ENCODE measurements at places on chromosomes 5 and 9. TPM values are rescaled to one million over a fixed set of nuclear protein-coding genes. Genes with fewer than 3 reads are reported as not detected.

Gene PLPPR1
- 4.6 TPM for total RNA-seq

Gene ADAMTS19
- 34.6 TPM for total RNA-seq

Gene ZNF189
- 16.0 TPM for total RNA-seq

Gene KLF9
- total RNA-seq, result 0.09 TPM

Gene CER1
- total RNA-seq, result 694 TPM

- no peak overlapping the region for H3K4me3 ChIP-seq
- no peak for DNase-seq
- H3K4me1 ChIP-seq, result no peaks in the 10 kb centered on the region
- no peaks in the 10 kb centered on the region for H3K27me3 ChIP-seq
- no peak overlapping the region for H3K27ac ChIP-seq
Measured at GRCh38 chr5:130747556-130747955, 417.5 kb downstream of the HINT1 start.

DNA sequence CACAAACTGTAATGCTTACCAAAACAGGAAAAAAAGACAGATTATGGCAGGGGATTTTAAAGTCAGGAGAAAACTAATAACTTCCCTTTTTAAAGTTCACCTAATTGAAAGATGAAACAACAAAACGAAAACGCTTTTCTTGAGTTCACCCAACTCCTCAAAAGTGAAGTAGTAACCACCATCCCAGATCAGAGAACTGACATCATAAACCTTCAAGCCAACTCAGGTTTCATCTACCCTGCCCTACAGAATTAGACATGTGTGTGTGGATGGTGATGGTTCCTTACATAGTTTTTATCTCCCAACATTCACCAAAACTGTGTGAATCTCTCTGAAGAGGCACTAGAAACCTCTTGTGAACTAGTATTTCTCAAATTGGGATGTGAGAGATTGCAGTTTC, 195.2 kb upstream of the PTGER4 start:
- no peak overlapping the region for H3K27ac ChIP-seq
- no peak overlapping the region for H3K4me3 ChIP-seq
- no peaks in the 10 kb centered on the region for H3K27me3 ChIP-seq
- no peaks in the 10 kb centered on the region for H3K4me1 ChIP-seq
- DNase-seq, result no peak

DNA sequence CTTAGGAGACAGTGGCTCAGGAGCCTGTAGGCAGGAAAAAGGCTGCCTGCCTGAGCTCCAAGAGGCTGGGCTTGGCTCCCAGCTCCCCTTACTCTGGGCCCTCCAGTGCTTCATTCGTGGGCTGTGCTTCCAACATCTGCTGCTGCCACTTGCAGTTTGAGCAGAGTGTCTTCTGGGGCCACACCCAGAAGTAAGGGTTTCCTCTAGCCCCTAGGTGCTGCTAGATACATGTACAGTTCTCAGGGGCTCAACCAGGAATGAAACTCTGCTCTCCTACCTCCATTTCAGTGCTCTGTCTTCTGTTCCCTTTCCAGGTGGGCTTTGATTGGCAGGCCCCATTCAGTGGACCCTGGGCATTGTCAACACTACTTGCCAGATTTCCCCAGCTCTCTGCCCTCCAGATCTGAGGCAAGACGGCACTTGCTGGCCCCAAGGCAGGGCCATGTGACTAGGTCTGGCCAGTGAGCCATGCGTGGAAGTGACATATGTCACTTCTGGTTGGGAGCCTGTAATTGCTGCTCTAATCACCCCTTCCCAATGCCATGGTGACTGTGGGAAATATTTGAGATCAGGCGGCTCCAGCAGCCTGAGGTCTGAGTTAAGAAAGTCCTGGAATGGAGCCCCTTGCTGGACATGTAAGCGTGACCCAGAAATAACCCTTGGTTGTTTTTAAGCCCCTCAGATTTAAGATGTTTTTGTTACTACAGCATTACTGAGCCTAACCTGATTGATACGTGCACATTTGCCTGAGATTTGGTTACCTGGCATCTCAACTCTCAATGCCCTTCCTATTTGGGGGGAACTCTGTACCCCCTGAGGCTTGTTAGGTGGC, 9.4 kb upstream of the BOD1 start:
- H3K27me3 ChIP-seq, result no peaks in the 10 kb centered on the region
- no peak overlapping the region for H3K4me3 ChIP-seq
- H3K36me3 ChIP-seq, result no peaks in the 10 kb centered on the region

GRCh38 chr9:2340046-2340760, 281.4 kb upstream of the VLDLR start:
- no peaks in the 10 kb centered on the region for H3K27me3 ChIP-seq
- H3K4me1 ChIP-seq, result no peaks in the 10 kb centered on the region
- no peak overlapping the region for H3K27ac ChIP-seq
- no peaks in the 10 kb centered on the region for H3K36me3 ChIP-seq
- H3K4me3 ChIP-seq, result no peak overlapping the region

GRCh38 chr5:61638476-61638875, 306.4 kb downstream of the ZSWIM6 start:
- no peak overlapping the region for H3K4me3 ChIP-seq
- H3K4me1 ChIP-seq, result no peaks in the 10 kb centered on the region
- no peaks in the 10 kb centered on the region for H3K27me3 ChIP-seq
- no peak for DNase-seq
- H3K27ac ChIP-seq, result no peak overlapping the region

- H3K27ac ChIP-seq, result no peak overlapping the region
- H3K27me3 ChIP-seq, result no peaks in the 10 kb centered on the region
- no peaks in the 10 kb centered on the region for H3K4me1 ChIP-seq
- no peak overlapping the region for H3K4me3 ChIP-seq
- H3K36me3 ChIP-seq, result no peaks in the 10 kb centered on the region
Measured at GRCh38 chr9:69877852-69878514, 57.4 kb downstream of the CFAP95 start.

DNA sequence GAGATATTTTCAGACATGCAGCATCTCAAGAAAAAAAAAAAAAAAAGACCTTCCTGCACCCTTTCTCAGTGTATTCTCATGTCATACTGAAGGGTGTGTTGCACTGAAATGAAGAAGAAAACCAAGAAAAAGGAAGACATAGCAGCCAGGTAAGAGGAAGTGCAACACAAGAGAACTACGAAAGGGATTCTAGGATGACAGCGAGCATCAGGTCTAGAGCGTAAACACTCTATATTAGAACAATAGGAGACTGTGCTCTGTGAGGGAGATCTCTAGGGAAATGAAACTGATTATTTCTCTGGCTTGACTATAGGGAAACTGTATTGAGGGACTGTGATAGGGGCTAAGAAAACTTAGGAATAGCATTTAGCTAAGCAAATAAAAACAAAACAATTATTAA, 30.0 kb downstream of the BTF3 start:
- H3K4me3 ChIP-seq, result no peak overlapping the region
- H3K27ac ChIP-seq, result no peak overlapping the region
- no peak for DNase-seq
- H3K4me1 ChIP-seq, result no peaks in the 10 kb centered on the region
